Hematopoietic multipotent progenitor cell treated with erythropoietin and hydrocortisone succinate and interleukin-3 and kit ligand, for 15 days (in vitro differentiated cells): ENCODE measurements at places on chromosomes 13 and 19.

- no peak for DNase-seq
These were observed 318.3 kb upstream of the SGCG start for GRCh38 chr13:22862478-22862877.

DNA sequence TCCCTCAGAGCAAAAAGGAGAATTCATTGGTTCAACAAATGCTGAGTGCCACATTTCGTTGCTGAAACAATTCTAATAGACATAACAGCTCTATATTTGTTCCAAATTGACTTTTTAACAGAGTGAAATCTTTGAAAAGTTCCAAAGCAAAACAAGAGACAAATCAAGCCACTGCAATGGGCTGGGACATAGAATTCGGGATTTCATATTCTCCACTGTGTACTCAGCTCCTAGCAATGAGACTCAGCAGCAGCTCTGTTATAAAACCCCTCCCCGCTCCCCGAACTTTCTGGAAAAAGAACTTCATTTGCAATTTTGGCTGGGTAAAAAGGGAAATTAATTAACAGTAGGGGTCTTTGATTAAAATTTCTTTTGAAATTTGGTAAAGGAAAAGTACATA is 11.3 kb downstream of the RFX2 start:
- DNase-seq = no peak

DNA sequence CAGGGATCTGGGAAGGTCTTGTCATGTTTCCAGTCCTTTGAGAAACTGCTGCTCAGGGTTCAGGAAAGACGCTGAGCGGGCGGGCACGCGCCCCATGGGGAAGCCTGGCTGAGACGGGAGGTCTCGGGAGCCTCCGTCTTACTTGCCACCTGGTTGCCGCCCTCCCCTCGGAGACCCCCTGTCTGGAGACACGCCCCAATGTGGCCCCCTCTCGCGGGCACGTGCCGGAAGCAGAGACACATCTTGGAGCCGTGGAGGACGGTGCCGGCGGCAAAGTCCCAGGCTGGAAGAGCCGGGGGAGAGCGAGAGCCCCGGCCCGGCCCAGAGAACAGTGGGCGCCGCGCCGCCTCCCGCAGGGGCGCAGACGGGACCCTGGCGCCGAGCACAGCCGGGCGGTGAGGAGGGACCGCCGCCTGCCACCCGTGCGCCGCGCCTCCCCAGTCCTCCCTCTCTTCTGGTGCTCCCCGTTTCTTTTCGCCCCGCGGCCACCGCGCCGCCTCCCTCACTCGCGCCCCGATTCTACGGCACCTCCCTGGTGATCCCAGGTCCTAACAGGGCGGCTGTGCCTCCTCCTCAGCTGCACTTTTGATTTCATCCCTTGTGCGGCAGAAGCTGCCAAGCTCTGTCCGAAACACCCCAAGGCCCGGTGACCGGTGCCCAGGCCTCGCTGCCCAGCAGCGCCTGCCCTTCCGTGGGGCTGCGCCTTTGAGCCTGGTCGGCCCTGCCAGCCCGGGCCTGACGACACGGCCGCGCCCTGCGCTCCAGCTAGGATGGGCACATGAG is 15.5 kb downstream of the GJB2 start:
- DNase-seq = no peak

DNA sequence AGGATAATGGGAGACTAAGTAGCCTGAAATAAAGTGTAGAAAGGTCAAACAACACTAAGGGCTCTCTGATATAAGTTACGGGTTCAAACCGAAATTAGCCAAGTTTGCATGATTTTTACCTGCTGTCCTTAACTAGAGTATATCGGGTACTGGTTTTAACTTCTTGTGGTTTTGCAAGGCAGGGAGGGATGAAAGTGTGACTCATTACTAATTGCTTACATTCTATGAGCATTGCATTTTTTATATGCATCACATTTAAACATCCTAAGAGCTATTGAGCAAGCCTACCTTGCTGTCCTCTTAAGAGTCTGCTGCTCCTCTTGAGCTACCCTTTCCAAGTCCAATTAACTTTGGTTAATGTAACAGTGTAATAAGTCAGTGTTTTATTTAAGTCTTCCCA is 415.4 kb downstream of the SLITRK5 start:
- no peak for DNase-seq

DNA sequence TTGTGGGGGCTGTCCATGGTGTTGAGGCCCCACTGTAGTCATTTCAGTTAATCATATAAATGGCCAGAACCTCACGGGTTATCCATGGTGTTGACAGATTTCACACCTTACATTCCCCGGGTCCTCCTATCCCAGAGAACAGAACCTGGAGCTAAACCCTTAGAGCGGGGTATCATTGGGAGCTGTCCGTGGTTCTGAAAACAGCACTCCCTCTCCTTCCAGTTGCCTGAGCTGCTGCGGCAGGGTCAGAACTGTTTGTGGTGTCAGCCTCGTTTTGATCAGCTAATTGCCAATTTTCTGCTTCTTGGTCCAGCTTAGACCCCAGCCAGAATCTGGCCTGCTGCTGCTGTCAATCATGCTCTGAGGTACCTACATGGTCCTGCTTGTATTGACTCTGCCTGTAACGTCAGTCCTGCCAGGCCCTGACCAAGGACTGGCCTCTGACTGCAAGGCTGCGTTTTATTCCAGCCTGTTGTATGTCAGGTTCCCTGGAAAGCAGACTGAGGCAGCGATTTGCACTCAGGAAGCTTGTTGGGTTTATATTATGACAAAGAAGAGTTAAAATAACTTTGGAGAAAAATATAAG is 55.8 kb upstream of the KCTD15 start:
- DNase-seq = peak; percentile 4

DNA sequence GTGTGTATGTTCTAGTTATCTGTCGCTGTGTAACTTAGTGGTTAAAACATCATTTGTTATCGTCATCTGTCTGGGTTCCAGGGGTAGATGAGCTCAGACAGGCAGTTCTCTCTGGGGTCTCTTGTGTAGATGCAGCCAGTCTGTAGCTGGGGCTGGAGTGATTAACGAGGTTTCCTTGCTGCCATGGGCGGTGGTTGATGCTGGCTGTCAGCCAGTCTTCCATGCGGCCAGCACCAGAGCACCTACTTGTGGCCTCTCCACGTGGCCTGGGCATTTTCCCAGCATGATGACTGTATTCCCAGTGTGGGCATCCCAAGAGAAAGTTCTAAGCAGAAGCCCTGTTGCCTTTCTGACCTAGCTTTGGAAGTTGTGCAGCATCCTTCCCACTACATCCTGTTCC is 10.7 kb downstream of the ERCC5 start:
- DNase-seq = no peak

DNA sequence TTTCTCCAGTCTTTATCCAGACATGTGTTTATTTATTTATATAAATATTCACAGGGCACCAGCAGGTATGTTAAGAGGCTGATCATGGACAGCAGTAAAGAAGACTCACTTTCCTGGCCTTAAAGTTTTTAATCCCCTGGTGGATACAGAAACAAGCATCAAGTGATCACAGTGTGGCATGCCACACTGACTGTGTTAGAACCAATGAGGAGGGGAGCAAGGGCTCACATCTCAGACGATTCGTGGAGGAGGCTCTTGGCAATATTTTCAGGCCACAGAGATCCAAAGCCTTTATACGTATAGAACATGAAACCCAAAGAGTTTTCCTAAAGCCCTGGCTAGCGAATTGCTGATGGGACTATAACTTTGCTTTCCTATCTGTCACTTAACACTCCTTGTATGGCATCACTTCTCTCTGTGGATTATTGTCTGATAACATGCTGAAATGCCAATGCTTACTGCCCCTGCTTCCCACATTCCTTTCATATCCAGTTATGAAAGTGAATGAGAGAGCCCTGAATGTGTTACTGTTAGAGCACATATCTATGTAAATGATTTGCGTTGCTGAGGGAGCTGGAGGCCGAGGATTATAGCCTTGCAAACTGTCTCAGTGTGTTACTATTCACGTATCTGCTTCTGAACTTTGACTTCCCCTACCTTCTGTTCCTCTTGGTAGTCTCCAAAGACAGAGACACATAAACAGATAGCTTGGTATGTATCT is 37.6 kb downstream of the POLR1D start:
- no peak for DNase-seq

DNA sequence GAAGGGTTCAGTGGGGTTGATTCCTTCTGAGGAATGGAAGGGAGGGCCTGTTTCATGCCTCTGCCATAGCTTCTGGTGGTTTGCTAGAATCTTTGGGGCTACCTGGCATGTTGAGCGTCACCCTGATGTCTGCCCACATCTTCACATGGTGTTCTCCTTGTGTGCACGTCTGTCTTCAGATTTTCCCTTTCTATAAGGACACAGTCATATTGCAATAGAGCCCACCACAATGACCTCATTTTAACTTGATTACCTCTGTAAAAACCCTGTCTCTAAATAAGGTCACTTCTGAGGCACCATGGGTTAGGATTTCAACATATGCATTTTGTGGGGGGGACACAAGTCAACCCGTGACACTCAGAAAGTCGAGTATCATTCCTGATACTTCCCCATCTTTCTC is 257.9 kb downstream of the COG6 start:
- DNase-seq = no peak

DNA sequence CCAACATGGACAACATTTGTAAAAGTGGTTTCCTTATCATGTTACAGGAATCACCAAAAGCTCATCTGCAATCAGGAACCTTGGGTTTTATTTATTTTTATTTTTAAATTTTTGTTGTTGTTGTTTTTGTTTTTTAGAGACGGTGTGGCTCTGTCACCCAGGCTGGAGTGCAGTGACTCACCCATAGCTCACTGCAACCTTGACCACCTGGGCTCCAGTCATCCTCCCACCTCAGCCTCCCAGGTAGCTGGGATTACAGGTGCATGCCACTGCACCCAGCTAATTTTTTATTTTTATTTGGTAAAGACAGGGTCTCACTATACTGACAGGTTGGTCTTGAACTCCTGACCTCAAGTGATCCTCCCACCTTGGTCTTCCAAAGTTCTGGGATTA is 13.6 kb upstream of the SERP2 start:
- no peak for DNase-seq

DNA sequence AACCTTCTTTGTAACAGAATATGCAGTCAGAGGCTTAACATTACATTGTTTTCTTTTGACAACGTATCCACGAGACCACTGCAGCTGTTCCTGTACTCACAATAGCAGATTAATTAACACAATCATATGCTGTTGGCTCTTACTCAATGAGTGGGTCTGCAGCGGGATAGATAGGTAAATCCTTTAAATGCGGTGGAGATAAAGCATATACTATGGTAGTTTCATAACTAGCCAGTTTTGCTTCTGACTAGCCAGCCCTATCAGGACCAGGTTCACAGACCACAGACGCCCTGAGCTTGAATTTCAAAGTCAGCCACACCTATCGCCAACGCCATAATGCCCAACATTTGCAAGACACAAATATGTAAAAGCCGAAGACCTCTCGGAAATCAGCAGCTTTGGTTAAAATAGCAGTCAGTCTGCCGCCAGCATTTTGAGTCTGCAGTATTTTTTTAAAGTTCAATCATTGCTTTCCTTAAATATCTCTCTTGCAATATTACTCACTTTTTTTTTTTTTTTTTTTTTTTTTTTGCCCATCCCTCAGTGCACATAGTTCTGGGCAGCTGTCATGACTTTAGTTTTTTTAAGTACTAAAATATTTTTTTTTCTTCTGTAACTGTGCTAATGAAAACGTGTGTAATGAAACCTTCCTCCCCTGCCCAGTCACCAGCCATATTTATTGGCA is 120.5 kb downstream of the ZNF536 start:
- DNase-seq = no peak

DNA sequence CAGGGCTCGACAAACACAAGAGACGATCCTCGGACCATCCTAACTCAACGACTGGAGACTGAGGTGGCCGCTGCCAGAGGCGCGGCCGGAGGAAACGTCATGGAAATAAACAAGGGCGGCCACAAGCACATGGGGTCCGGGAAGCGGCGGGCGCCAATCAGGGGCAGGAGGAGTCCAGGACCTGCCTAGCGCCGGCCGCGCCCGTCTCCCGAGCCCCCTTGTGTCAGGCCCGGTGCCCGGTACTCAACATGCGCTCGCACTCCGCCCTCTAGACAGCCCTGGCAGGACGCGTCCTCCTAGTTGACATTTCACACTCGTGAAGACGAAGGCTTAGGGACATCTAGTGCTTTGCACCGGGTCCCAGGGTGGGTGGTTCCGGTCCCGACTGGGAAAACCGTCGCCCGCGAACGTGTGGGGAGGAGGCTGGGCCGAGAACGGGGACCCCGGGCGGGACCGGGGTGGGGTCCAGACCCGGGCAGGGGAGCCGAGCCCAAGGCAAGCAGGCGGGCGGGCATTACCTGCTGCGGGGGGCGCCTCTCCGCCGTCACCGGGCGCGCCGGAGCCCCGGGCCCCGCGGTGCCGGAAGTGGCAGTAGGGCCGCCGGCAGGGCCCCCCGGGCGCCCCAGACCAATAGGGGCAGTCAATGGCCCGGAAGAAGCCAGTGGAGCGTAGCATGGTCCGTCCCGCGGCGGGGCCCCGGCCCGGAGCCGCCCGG is 442 bp downstream of the REXO1 start:
- DNase-seq = no peak

GRCh38 chr19:5434970-5435641 is 20.1 kb upstream of the ZNRF4 start:
- no peak for DNase-seq

GRCh38 chr13:45565331-45565730 is 50.2 kb downstream of the ERICH6B start:
- no peak for DNase-seq

DNA sequence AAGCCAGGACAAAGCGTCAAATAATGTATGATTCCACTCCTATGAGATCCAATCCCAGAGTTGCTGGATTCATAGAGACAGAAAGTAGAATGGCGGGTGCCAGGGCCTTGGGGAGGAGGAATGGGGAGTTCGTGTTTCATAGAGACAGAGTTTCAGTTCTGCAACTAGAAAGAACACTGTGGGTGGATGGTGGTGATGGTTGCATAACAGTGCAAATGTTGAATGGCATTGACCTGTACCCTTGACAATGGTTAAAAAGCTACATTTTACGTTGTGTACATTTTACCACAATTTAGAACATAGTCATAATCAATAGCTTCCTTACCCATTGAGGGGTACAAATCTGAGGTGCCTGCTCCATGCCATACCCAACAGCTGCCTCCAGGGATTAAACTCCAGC is 33.4 kb downstream of the MBD3L2B start:
- no peak for DNase-seq

GRCh38 chr19:588093-588740 is 1.5 kb upstream of the HCN2 start:
- peak; percentile 70 for DNase-seq
